Central memory CD8-positive, alpha-beta T cell (primary cell): ENCODE measurements at places on chromosomes 12 and 14.

GRCh38 chr12:38056701-38057689 lies 259.6 kb upstream of the ALG10B start:
- H3K27me3 ChIP-seq: no peaks in the 10 kb centered on the region
- no peak overlapping the region for H3K27ac ChIP-seq
- no peak for DNase-seq

- DNase-seq: no peak
- H3K27me3 ChIP-seq: no peaks in the 10 kb centered on the region
- H3K36me3 ChIP-seq: peaks cover 72% of the 10 kb centered on the region
- peaks cover 78% of the 10 kb centered on the region for H3K4me1 ChIP-seq
- peak overlapping the region; percentile 70 for H3K27ac ChIP-seq
- peak overlapping the region; percentile 54 for H3K4me3 ChIP-seq
These were observed 7.3 kb downstream of the DYRK2 start for GRCh38 chr12:67655829-67656228.

GRCh38 chr14:33120341-33120740 lies 181.7 kb downstream of the NPAS3 start:
- H3K36me3 ChIP-seq: peaks cover 1% of the 10 kb centered on the region
- H3K4me3 ChIP-seq: no peak overlapping the region
- no peaks in the 10 kb centered on the region for H3K27me3 ChIP-seq
- no peak for DNase-seq

DNA sequence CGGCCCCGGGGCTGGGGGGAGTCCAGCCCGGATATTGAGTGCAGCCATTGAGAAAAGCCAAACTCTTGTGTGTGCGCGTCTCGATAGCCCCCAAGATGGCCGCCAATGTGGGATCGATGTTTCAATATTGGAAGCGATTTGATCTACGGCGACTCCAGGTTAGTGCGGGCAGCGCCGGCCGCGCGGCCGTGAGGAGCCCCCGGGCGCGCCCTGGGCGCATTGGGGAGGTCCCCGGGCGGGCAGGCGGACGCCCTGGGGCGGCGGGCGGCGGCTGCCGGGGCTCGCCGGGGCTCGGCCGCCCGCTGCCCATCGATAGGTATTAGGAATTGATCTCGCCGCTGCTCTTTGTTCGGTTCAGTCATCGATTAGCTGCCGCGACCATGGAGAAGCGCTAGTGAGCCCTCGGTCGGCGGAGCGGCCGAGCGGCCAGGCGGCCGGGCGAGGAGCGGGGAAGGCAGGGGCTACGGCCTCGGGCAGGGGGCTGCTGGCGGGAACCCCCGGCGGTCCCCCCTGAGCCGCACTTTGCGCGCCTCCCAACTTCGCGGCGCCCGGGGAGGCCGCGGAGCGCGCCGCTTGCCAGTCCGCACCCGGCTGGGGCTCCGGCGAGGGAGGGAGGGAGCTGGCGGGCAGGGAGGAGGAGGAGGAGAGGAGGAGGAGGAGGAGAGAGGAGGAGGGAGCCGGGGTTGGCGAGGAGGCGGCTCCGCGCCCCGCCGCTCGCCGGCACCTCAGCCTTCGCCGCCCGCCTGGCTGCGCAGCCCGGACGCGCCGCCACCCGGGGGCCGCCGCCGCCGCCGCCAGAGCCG lies 113.9 kb upstream of the MYL2 start:
- DNase-seq: no peak
- peaks cover 87% of the 10 kb centered on the region for H3K27me3 ChIP-seq
- peaks cover 4% of the 10 kb centered on the region for H3K36me3 ChIP-seq

DNA sequence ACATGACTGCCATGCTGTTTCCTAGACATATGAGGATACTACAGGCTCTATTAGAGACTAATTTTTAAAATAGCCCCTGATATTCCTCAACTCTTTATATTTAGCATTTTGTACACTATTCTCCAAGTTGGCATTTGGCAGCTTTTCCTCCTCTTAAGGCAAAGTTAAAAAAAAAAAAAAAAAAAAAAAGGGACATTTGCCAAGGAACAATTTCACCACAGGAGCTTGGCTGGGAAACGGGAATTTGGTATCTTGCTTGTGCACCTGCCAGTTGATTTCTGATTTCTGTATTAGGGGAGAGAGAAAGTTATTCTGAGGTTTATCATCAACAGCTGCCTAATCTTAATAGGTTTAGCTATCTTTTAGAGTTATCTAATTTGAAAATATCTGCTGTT lies 87.2 kb downstream of the CAND1 start:
- peaks cover 7% of the 10 kb centered on the region for H3K4me1 ChIP-seq
- no peak overlapping the region for H3K27ac ChIP-seq

DNA sequence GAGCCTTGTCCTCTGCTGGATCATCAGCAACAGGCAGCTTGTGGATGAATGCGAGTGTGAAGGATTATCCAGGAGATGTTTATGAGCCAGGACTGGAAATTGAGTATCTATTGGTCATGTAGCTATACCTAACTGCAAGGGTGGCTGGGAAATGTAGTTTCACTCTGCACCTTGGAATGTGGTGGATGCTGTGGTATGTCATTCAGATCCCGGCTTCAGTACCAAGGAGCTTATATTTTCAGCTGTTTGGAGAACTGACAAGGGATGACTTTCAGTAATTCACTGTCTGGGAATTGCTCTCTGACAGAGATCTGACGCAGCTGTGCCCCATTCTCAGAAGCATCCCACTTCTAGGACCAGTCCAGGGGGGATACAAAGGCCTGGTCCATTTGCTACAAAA lies 792.3 kb upstream of the NOVA1 start:
- no peak overlapping the region for H3K4me3 ChIP-seq
- H3K4me1 ChIP-seq: no peaks in the 10 kb centered on the region
- H3K27ac ChIP-seq: no peak overlapping the region
- DNase-seq: no peak
- no peaks in the 10 kb centered on the region for H3K36me3 ChIP-seq
- H3K27me3 ChIP-seq: no peaks in the 10 kb centered on the region

DNA sequence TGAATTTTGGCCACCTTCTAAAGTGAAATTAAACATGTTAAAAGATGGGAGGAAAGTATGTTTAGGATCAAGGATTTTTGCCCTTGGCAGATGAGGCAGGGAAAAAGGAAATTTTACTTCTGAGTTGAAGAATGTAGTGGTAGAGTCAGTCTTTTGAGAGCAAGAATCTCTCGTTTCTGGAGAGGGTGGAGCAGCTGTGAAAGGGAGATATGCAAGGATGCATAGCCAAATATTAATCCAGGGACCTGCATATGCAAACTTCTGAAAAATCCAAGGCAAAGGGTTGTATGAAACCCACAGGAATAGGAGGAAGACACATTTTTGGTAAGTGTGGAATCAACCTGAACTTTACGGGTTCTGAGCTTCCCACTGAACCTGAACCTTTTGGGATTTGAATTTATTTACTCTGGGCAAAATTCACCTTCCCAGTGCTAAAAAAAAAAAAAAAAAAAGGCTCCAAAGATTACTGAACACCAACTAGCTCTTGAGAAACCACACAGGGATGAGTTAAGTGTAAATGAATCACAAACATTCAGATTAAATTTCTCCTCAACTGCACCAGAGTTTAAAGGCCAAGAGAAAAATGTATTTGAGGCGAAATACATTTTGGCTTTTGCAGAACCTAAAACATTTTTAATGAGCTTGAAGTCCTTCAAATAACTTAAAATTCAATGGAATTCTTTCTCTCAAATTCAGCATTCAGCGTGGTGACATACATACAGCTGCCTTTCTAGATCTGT lies 187.1 kb upstream of the CDKN3 start:
- DNase-seq: no peak
- H3K27ac ChIP-seq: no peak overlapping the region
- no peaks in the 10 kb centered on the region for H3K4me1 ChIP-seq
- H3K4me3 ChIP-seq: no peak overlapping the region
- peaks cover 31% of the 10 kb centered on the region for H3K27me3 ChIP-seq
- no peaks in the 10 kb centered on the region for H3K36me3 ChIP-seq

- no peaks in the 10 kb centered on the region for H3K36me3 ChIP-seq
- H3K27ac ChIP-seq: no peak overlapping the region
- H3K4me3 ChIP-seq: no peak overlapping the region
- H3K4me1 ChIP-seq: no peaks in the 10 kb centered on the region
These were observed 11.3 kb downstream of the ALDH1L2 start for GRCh38 chr12:105072888-105073488.

DNA sequence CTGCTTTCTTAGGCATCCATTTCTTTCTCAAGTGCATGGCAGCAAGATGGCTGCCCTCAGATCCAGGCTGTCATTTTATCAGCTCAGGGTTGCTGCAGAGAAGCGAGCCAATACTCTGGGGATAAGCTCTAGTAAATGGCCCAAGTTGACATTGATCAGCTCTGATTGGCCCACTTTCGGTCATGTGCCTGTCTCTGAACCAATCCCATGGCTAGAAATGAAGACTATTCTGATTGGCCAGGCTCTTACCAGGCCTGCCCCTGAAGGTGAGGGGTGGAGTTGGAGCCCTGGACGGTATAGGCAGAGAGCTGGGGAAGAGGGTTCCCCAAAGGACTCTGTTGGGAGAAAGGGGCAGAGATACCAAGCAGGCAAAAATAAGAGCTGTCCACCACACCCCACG lies 41.4 kb downstream of the MYO1H start:
- no peak for DNase-seq
- H3K36me3 ChIP-seq: no peaks in the 10 kb centered on the region
- no peak overlapping the region for H3K4me3 ChIP-seq
- no peaks in the 10 kb centered on the region for H3K4me1 ChIP-seq
- peaks cover 70% of the 10 kb centered on the region for H3K27me3 ChIP-seq

- no peak overlapping the region for H3K4me3 ChIP-seq
- no peak overlapping the region for H3K27ac ChIP-seq
- peaks cover 33% of the 10 kb centered on the region for H3K27me3 ChIP-seq
- H3K4me1 ChIP-seq: no peaks in the 10 kb centered on the region
These were observed 30.2 kb downstream of the BEGAIN start for GRCh38 chr14:100556936-100557505.

DNA sequence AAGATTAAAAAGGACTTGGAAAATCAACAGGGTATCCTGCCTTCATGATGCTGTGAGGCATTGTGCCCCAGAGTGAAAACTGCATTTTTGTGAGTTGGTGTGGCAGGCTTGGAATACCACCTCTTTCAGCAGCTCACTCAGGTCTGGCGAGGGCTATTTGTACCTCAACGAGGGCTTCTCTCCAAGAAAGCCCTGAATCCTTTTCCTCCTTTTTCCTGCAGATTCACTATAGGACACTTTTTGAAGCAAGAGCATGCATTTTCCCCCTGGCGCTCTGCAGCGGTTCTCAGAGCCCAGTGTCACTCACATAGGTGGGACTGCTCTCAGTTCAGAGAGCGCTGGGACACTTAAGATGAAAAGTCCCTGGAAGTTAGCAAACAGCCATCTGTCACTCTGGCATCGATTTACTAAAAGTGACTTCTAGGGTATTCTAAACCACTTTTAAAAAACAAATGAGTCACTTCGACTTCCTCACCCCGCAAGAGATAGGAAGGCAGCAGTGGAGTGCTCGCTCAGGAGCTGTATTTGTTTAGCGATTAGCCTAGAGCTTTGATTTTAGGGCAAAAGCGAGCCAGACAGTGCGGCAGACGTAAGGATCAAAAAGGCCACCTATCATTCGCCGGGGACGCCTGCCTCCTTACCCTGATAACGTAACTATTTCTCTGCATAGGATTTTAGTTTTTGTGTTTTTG lies 782 bp upstream of the LGR5 start:
- no peak for DNase-seq
- peak overlapping the region; percentile 38 for H3K4me3 ChIP-seq
- no peaks in the 10 kb centered on the region for H3K36me3 ChIP-seq
- peaks cover 77% of the 10 kb centered on the region for H3K27me3 ChIP-seq
- H3K4me1 ChIP-seq: peaks cover 14% of the 10 kb centered on the region

GRCh38 chr12:84862186-84862585 lies 50.4 kb downstream of the SLC6A15 start:
- H3K4me1 ChIP-seq: no peaks in the 10 kb centered on the region
- DNase-seq: no peak
- H3K36me3 ChIP-seq: no peaks in the 10 kb centered on the region
- no peaks in the 10 kb centered on the region for H3K27me3 ChIP-seq
- H3K27ac ChIP-seq: no peak overlapping the region

- peaks cover 10% of the 10 kb centered on the region for H3K27me3 ChIP-seq
- H3K36me3 ChIP-seq: no peaks in the 10 kb centered on the region
- DNase-seq: no peak
- no peaks in the 10 kb centered on the region for H3K4me1 ChIP-seq
These were observed 71.7 kb downstream of the IGF1 start for GRCh38 chr12:102408487-102409297.

DNA sequence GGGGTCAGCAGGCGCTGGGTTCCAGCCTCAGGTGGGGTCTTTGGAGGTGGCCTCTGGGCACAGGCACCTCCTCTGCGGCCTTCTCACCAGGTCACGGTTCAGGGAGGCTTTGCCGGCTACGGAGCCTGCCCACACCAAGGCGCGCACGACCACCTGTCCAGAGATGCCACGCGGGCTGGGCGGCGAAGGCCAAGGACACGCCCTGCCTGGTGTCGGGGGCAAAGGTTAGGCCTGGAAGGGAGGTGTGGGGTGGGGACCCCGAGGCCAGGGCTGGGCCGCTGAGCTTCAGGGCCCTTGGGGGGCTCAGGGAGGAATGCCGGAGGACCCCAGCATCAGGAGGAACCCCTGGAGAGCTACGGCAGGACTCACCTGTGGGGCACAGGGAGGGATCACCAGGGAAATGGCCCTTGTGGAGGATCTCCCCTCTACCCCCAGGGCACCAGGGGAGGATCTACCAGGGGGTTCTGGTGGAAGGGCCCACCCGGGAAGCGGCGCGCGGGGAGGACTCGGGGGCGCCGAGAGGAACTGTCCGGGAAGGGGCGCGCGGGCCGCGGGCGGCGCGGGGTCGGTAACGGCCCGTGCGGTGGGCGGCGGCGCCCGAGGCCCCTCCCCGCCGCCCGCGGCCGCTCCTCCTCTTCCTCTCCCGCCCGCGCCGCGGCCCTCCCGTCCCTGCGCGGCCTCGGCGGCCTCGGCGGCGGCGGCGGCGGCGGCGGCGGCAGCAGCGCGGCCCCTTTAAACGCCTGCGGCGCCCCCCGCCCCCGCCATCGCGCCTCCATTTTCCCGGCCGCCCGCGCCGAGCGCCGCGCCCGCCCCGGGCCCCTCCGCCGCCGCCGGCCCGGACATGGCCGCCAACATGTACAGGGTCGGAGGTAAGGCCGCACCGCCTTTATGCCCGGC lies at the start of gene MTA1:
Gene MTA1 (plus strand): TSS at position 633 of the 897 bp plus-strand sequence. CDS start 209 bp downstream, at position 842.
- H3K4me1 ChIP-seq: peaks cover 23% of the 10 kb centered on the region
- no peaks in the 10 kb centered on the region for H3K27me3 ChIP-seq
- peak within 1 kb of the TSS; percentile 86 for H3K27ac ChIP-seq
- peak within 1 kb of the TSS; percentile 91 for H3K4me3 ChIP-seq
- peaks cover 8% of the 10 kb centered on the region for H3K36me3 ChIP-seq

GRCh38 chr14:99382781-99383471 lies 97.7 kb downstream of the SETD3 start:
- peaks cover 22% of the 10 kb centered on the region for H3K4me1 ChIP-seq
- H3K27ac ChIP-seq: no peak overlapping the region
- peaks cover 61% of the 10 kb centered on the region for H3K27me3 ChIP-seq
- DNase-seq: no peak

DNA sequence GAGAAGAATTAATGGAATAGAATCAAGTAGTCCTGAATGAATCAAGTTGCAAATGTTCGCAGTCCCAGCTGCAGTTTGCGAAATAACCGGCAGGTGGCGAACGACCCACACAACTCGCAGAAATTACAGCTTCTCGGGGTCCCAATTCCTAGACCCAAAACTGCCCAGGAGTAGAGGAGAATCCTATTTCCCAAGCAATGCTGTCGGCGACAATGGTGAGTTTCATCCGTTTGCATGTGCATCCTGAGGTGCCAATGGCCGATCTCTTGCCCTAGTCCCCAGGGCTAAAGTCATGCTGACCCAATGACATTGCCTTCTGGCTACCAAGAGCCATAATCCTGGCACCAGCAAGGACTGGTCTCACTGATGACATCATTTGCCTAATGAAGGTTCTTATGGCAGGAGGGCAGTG lies 8.5 kb upstream of the ASCL1 start:
- no peak overlapping the region for H3K27ac ChIP-seq
- H3K4me1 ChIP-seq: peaks cover 4% of the 10 kb centered on the region
- no peak overlapping the region for H3K4me3 ChIP-seq
- H3K36me3 ChIP-seq: no peaks in the 10 kb centered on the region
- peaks cover 59% of the 10 kb centered on the region for H3K27me3 ChIP-seq
